ENCODE measurements at places on chromosomes 4 and X.

DNA sequence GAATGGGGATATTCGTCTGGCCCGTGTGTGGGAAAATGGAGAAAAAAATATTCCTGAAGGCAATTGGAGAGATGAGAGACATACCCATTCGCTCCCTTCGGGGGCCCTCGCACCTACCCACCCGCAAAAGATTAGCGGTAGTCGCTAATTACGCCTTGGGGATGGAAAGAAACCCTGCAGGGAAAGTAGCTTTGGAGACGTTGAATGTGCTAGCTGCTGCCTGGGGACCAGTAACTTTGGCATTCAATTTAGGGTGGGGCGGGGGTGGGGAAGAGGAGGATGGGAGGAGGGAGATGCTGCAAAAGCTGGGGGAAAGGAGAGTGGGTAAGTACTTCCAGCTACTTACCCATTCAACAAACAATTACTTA is 407 bp upstream of the ZC4H2 start:
- DNase-seq, result no peak

DNA sequence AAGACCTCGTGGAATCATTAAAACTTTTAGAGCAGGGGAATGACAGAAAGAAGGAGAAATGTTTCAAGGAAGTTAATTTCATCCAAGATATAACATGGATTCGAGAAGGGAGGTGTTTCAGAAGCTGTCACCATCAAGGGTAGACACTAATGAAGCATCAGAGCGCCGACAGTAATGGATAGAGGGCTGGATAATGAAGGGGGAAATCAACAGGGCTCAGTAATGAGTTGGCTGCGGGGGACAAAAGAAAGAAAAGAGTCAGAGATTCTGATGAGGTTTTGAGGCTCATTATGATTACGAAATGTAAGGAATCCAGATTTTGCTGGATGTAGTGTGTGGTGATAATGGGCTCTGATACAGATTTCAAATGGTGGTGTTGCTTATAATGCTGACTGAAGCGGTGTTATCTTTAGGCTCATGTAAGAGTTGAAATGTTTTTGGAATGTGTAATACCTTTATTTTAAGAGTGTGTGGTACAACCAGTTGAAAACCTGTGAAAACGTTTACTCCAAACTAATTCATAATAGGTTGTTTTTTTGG is 39.3 kb upstream of the TENM3 start:
- DNase-seq, result no peak

DNA sequence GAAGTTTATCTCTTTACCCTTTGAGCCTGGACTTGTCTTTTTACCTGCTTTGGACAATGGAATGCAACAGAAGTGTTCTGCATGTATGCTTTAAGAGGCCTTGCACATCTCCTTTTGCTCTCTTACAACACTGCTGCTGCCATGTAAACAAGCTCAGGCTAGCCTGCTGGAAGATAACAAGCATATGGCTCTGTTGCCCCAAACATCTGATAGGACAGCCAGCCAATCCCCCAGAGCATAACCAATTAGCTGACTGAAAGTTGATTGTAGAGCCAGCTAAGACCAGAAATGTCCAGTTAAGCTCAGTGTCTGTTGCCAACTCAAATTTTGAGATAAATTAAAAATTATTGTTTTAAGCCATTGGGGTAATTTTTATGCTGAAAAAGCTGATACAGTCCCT is 510.6 kb upstream of the CNKSR2 start:
- no peak for DNase-seq

- no peak for DNase-seq
These were observed 58.4 kb downstream of the CFAP299 start for GRCh38 chr4:80393970-80394250.

DNA sequence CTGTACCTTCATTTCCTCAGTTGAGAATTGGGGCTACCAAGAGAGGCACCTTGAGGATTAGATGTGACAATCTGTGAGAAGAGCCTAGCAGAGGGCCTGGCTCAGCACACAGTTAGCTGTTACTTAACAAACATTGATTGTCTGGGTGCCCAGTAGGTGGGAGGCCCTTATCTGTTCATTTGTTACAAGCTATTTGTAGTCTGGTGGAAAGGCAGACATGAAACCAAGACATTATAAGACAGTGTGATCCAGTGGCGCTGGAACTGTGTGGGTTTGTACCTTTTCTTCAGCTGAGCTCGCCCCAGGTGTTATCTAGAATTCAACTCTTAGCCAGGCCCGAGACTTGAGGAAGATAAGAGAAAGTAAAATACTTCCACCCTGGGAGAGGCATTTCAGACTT is 16.9 kb downstream of the AKAP4 start:
- DNase-seq, result no peak

GRCh38 chr4:52968691-52969090 is 106.6 kb downstream of the RASL11B start:
- DNase-seq, result no peak

- no peak for DNase-seq
These were observed 281.5 kb downstream of the USP46 start for GRCh38 chr4:52377563-52377962.

DNA sequence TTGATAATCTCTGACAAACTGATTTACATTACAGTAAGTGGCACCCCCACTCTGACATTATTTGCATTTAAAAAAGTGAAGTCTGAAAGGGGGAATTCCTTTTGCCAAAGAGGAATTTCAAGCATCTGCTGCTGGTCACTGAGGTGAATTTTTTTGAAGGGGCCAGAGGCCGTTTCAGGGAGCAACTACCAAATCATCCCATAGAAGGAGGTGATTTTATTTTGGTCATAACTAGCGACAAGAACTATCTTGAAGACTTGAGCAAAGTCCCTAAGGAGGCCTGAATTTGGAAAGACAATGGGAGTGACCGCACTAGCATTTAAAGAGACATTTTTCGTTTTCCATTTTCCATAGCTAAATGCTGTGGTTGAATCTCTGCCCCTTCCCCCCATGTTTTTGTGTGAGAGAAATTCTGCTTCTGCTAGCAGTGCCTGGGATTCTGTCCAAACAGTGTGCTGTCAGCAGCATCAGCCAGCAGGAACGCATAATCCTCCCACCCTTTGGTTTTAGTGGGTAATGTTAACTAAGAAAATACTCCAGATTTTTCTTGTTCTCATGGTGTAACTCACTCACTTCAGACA is 110.1 kb upstream of the MED14 start:
- DNase-seq, result no peak

DNA sequence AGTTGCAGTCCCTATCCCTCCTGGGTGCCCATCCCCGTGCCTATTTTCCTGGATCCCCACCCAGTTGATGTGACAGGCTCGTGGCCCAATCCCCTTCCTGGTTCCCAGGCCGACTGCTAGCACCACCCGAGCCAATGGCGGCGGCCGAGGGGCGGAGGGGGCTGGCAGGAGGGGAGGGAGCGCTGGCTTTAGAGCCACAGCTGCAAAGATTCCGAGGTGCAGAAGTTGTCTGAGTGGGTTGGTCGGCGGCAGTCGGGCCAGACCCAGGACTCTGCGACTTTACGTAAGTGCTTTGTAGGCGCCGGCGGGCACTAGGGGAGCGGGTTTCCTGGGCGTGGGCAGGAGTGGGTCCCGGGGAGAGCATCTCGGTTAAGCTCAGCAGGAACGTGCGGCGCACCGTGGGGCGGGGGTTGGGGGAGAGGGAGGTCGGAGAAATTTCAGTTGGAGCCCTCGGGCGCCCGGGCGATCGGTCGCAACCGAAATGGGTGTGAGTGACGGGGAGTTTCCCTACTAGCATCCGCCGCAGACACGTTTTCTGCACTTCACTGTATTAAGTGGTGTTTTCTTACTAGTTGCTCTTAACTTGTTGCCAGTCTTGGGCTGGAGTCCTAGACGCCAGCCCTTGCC is at the start of gene PLS3:
Gene PLS3, plus strand, starts transcription at position 197 of the 627 bp plus-strand sequence. CDS start 49,077 bp downstream, outside the sequence.
- DNase-seq, result peak; percentile 66

DNA sequence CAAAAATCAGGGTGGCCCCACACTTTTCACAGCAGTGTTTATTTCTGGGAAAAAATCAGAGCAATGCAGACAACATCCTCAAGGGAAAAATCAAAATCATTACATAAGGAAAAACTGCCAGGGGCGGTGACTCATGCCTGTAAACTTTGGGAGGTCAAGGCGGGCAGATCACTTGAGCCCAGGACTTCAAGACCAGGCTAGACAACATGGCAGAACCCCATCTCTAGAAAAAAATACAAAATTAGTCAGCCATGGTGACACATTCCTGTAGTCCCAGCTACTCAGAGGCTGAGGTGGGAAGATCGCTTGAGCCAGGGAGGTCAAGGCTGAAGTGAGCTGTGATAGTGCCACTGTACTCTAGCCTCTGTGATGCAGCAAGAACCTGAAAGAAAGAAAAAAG is 102.8 kb downstream of the NAF1 start:
- peak; percentile 59 for DNase-seq

DNA sequence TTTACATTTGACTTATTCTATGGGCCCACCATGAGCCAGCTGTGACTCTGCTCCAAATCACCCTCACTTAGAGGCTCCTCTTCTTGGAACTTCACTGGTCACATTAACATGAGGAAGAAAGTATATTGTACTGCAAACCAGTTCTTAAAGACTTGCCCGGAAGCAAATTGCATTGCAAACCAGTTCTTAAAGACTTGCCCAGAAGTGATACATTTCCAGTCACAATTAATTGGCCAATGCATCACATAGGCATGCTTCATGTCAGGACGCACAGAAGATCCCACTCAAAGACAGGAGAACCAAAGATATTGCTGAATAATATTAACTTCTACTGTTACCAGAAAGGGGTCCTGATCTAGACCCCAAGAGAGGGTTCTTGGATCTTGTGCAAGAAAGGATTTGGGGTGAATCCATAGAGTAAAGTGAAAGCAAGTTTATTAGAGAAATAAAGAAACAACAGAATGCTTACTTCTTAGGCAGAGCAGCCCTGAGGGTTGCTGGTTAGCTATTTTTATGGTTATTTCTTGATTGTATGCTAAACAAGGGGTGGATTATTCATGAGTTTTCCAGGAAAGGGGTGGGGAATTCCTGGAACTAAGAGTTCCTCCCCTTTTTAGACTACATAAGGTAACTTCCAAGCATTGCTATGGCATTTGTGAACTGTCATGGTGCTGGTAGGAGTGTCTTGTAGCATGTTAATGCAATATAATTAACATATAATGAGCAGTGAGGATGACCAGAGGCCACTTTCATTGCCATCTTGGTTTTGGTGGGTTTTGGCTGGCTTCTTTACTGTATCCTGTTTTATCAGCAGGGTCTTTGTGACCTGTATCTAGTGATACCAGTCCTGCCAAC is 54.6 kb upstream of the HCCS start:
- DNase-seq, result no peak

DNA sequence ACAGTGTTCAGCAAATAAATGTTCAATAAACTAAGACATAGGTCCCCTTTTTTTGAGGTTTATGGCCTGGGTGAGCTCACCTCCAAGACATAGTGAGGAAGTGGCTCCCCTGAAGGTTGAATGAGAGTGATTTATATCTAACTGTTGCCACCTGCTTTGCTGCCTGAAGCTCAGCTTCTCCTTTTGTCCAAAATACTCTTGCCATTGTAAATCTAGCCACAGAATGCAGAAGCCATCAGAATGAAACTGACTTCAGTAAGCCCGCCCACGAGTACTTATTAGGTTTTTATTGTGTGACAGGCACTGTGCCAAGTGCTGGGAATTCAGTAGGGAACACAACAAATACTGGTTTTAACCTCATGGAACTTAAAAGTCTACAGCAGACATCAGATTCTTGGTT is 18.0 kb downstream of the SPINK2 start:
- no peak for DNase-seq

DNA sequence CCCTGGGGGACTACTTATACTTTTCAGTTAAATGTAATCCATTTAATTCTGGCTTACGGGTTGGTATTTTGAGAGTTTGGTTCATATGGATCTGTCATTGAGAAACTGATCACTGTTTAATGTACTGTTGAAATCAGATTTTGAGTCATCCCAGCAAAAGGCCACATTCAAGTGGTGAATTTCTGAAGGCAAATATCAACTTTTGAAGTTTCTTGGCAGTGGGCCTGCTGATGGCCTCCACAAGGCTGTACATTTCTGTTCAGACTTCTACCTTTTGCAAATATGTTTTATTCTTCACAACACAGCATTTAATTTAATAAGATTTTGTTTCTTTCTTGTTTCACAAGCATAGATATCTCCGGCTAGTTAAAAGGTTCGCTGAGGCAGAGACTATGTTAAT is 138.7 kb downstream of the PDGFC start:
- DNase-seq, result no peak

DNA sequence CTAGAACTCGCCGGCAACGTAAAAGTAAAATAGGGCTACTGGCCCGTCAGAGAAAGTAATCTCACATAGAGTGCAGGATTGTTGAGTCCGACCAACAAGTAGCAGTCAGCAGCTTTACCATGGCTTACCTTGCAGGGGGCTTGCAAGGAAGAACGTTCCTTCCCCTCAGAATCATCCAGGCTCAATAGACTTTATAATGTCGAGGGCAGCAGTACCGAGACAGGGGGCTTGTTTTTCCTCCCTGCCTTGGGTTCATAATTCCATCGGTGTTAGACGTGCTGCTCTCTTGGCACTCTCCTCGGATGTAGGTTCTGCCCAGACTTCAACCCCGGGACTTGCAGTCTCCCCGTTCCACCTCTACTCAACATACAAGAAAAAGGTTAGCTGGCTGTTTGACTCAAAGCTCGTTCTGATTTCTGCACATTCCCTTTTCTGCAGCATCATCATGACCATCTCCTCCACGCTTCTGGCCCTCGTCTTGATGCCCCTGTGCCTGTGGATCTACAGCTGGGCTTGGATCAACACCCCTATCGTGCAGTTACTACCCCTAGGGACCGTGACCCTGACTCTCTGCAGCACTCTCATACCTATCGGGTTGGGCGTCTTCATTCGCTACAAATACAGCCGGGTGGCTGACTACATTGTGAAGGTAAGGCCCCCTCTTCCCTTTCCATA is 1.5 kb downstream of the SLC10A4 start:
- DNase-seq, result no peak

GRCh38 chr4:16027626-16028025 is 56.2 kb downstream of the PROM1 start:
- DNase-seq, result no peak

- no peak for DNase-seq
These were observed 50.7 kb downstream of the FHL1 start for GRCh38 chrX:136198010-136198409.

DNA sequence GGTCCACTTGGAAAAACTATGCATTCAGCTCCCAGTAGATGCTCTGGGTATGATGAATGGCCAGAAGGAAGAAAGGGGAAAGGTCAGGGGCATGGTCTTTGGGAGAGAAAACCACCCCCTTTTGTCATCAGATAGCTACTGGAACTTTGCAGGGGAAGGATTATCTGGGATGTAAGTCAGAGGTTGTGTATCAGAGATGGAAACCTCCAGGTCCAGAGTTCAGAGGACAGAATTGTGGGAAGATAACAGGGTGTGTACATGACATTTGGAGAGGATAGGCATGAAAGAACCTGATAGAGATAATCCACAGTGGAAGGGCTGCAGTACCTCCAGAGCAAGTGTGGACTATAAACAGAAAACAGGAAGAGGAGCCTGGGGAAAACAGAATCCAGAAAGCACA is 262.7 kb downstream of the SPRY1 start:
- no peak for DNase-seq

GRCh38 chrX:8272821-8273220 is 101.8 kb upstream of the VCX2 start:
- DNase-seq, result no peak

DNA sequence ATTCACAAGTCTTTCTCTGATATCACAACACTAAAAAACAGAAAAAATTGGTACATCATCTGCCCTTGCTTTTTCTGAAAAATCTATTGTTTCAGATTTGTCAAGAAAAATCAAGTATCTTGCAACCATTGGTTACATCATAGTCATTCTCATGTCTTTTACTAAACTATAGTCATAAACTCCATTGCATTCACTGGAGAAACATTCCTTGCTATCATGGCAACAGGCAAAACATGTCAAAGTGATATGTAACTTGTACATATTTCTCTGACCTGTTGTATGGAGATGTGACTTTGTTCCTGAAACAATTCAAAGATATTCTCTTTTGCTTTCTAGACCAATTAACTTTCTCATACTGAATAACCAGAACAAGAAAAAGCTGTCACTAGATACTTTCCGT is 121.9 kb upstream of the ANK2 start:
- DNase-seq, result peak; percentile 5
